ENCODE measurements at places on chromosomes 16 and 17. TPM values are rescaled to one million over a fixed set of nuclear protein-coding genes. Genes with fewer than 3 reads are reported as not detected.

GRCh38 chr17:81890447-81891302 lies 711 bp downstream of the ALYREF start:
- H3K4me1 ChIP-seq = peaks cover 35% of the 10 kb centered on the region
- H3K27ac ChIP-seq = peak overlapping the region; percentile 19
- H3K4me3 ChIP-seq = peak overlapping the region; percentile 95
- DNase-seq = peak; percentile 11
- H3K36me3 ChIP-seq = no peaks in the 10 kb centered on the region
- no peaks in the 10 kb centered on the region for H3K27me3 ChIP-seq

DNA sequence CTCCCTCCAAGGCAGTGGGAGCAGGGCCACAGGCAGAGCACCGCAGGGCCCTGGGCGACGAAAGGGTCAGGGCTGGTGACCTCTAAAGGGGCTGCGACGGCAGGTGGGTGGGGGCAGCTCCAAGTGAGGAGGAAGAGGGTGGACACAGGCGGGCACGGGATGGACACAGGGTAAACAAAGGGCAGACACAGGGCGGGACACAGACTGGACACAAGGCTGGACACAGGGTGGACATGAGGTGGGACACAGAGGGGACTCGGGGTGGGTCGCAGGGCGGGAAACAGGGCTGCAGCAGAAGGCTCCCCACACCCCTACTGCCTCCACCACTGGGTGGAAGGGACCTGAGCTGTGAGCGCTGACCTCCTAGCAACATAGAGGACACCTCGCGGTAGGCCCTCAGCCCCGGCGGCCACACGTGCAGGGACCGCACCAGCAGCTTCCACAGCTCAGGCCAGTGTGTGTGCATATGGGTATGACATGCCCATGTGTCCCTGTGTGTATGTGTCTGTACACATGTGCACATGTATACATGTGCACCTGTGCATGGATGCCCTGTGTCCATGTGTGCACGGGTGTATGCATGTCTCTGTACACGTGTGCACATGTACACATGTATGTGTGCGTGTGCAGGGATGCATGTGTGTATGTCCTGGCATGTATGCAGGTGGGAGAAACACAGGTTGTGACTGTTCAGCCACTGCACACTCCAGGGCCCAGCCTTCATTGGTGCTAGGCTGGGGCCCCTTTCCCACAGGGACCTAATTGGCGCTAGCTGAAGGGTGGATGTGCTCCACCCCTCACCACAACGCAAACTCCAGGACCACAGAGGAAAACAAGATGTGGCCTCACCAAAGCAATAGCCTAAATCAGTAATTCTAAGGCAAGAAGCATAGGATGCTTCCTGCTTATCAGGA lies 7.6 kb downstream of the LMF1 start:
- no peak overlapping the region for H3K4me3 ChIP-seq
- no peaks in the 10 kb centered on the region for H3K4me1 ChIP-seq
- DNase-seq = peak; percentile 61
- H3K27ac ChIP-seq = peak overlapping the region; percentile 67

GRCh38 chr17:3992370-3992769 lies 28.1 kb upstream of the ATP2A3 start:
- no peak overlapping the region for H3K27ac ChIP-seq
- H3K4me3 ChIP-seq = no peak overlapping the region
- H3K36me3 ChIP-seq = no peaks in the 10 kb centered on the region
- no peaks in the 10 kb centered on the region for H3K4me1 ChIP-seq
- no peaks in the 10 kb centered on the region for H3K27me3 ChIP-seq

DNA sequence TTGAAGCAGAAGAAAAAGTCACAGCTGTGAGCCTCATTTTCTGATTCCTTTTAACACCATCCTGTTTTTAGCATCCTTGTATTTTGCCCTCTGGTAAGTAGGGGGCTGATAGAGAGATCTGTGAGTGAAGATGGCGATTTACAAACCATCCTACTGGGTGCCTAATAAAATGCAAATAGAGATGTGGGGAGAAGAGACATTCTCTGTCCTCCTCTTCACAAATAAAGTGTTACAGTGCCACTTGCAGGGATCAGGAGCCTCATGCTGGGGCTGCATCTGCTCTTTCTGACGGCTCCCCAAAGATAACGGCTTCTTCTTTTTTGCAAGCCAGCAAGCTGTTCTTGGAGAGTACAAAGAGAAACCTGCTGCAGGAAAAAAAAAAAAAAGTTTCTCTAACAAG lies 418.6 kb downstream of the TOX3 start:
- H3K4me1 ChIP-seq = no peaks in the 10 kb centered on the region
- H3K27me3 ChIP-seq = no peaks in the 10 kb centered on the region
- H3K4me3 ChIP-seq = no peak overlapping the region
- no peaks in the 10 kb centered on the region for H3K36me3 ChIP-seq

The SLFN14 gene
- 0.26 TPM for total RNA-seq

Data from left lung (tissue), 14 donors.